ENCODE measurements at places on chromosomes 6 and 20. TPM values are rescaled to one million over a fixed set of nuclear protein-coding genes. Genes with fewer than 3 reads are reported as not detected.

TMEM244 gene
- not detected for total RNA-seq

OR2J3 gene
- not detected for total RNA-seq

CST5 gene
- total RNA-seq: not detected

RHAG gene
- 0.07 TPM for total RNA-seq

POPDC3 gene
- 30.1 TPM for total RNA-seq
